ENCODE measurements at places on chromosomes 3 and 15. TPM values are rescaled to one million over a fixed set of nuclear protein-coding genes. Genes with fewer than 3 reads are reported as not detected.

The SST gene
- not detected for total RNA-seq

The IL20RB gene
- total RNA-seq = 0.56 TPM

The RTP1 gene
- not detected for total RNA-seq

GRCh38 chr3:190384309-190384756, 3.6 kb upstream of the CLDN16 start:
- H3K4me3 ChIP-seq = no peak overlapping the region
- H3K36me3 ChIP-seq = no peaks in the 10 kb centered on the region
- H3K27ac ChIP-seq = no peak overlapping the region
- peaks cover 5% of the 10 kb centered on the region for H3K4me1 ChIP-seq

DNA sequence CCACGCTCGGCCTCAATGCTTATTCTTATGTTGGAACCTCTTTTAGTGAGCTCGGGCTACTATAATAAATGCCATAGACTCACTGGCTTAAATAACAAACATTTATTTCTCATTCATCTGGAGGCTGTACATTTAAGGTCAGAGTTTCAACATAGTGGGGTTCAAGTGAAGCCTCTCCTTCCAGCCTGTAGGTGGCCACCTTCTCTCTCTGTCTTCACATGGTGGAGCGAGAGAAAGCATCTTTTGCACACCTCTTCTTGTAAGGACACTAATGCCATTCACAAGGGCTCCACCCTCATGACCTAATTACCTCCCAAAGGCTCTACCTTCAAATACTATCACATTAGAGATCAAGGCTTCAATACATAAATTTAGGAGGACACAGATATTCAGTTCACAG, 520.3 kb upstream of the EPHA6 start:
- H3K4me1 ChIP-seq = no peaks in the 10 kb centered on the region
- no peak for DNase-seq

DNA sequence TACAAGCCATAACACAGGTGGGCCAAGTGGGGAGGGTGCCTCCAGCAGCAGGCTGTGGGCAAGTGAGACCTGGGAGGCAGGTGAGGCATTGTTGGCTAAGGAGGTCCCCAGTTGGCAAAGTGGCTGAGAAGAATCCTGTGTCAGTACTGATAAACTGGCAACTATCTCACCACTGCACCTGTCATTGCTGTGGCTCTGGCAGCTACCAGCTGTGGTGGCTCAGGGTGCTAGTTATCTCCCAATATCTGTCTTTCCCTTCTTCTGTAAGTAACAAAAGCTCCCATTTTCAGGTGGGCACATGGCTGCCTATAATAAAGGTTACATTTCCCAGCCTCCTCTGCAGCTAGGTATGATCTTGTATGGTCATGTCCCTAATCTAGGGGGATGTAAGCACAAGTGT, 80.6 kb upstream of the RNF7 start:
- H3K4me3 ChIP-seq = no peak overlapping the region
- H3K4me1 ChIP-seq = peaks cover 2% of the 10 kb centered on the region
- no peak overlapping the region for H3K27ac ChIP-seq
- no peak for DNase-seq
- H3K27me3 ChIP-seq = no peaks in the 10 kb centered on the region

- peaks cover 12% of the 10 kb centered on the region for H3K4me1 ChIP-seq
- H3K36me3 ChIP-seq = peaks cover 1% of the 10 kb centered on the region
- H3K4me3 ChIP-seq = peak overlapping the region; percentile 51
- no peaks in the 10 kb centered on the region for H3K27me3 ChIP-seq
- H3K27ac ChIP-seq = peak overlapping the region; percentile 15
- no peak for DNase-seq
These were observed 9.4 kb downstream of the RPLP1 start for GRCh38 chr15:69462030-69462492.

All from IMR-90 (cell line).